NCI-H2107 (cell line): ENCODE measurements at places on chromosomes 7 and 10.

DNA sequence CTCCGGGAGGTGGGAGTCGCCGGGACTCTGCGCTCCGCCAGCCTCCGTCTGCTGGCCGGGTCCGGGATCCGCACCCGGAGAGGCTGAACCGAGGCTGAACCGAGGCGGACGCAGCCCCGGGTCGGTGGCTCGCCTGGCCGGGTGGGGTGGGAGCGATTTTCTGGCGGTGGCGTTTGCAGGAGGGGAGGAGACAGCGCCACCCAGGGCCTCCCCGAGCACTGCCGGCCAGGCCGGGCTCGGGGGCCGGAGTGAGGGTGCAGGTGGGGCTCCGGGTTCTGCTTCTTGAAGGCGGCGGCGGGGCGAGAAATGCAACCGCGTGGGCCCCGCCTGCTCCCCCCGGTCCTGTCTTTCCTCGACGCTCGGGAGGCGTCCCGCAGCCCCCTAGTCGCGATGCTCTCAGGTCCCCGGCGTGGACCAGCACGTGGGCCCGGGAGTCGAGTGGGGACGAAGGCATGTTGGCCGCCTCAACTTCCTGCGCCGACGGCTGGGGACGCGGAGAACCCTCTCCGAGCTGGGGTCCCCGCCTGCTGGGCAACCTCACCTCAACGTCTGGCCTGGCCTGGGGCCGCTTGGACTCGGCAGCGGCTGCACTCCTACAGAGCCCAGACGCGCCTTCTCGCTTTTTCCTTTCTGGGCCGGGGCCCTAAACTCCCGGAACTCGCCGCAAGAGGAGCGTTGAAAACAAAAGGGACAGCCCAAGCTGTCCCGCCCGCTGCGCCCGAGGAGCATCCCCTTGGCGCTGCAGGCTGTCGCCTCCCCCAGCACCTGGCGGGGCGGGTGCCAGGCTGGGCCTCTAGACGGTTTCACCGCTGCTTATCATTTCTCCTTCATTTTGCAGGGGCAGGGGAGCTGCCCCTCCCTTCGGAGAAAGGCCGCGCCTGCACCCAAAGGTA lies 25.2 kb upstream of the VAX1 start:
- DNase-seq = no peak

- no peak for DNase-seq
These were observed 23.2 kb downstream of the PILRA start for GRCh38 chr7:100396421-100396982.

GRCh38 chr7:149459540-149460452 lies 1.1 kb downstream of the ZNF777 start:
- no peak for DNase-seq

DNA sequence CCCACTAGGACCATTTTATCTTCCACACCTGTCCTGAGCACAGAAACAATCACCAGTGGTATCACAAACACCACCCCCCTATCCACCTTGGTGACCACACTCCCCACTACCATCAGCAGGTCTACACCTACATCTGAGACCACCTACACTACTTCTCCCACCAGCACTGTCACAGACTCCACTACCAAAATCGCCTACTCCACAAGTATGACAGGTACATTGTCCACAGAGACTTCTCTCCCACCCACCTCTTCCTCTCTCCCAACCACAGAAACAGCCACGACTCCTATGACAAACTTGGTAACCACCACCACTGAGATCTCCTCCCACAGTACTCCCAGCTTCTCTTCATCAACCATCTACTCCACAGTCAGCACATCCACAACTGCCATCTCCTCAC lies 3.3 kb downstream of the MUC3A start:
- no peak for DNase-seq

DNA sequence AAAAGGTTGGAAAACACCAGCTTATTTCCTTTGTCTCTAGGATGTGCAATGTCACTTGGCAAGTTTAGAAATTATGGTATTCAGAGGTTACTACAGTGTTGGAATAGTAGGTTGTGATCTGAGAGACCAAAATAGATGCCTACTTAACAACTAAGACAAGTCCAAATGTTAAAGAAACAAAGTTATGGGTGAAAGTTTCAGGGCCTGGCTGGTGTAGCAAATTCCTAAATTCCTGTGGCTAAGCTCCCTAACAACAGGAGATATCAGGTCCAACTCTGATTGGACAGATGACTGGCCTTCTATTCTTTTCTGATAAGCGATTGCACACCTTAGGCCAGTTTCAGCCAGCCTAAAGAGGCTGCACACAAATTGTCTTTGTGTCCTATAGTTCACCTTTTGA lies 873.5 kb downstream of the REEP3 start:
- DNase-seq = no peak
